ENCODE measurements at places on chromosomes 12 and 14. TPM values are rescaled to one million over a fixed set of nuclear protein-coding genes. Genes with fewer than 3 reads are reported as not detected.

GALNT9 gene
- total RNA-seq: 4.3 TPM

OR10A7 gene
- not detected for total RNA-seq

CPNE6 gene
- not detected for total RNA-seq

SERPINA5 gene
- 19.6 TPM for total RNA-seq

CDKN3 gene
- 24.3 TPM for total RNA-seq

JPH4 gene
- total RNA-seq: 2.4 TPM

SMOC1 gene
- total RNA-seq: 2.0 TPM

TEX22 gene
- total RNA-seq: 1.1 TPM

CCDC175 gene
- not detected for total RNA-seq

Measured in uterus (tissue), 4 donors.